Hypothalamus (tissue), 51 donors: ENCODE measurements at places on chromosomes 2 and 18.

DNA sequence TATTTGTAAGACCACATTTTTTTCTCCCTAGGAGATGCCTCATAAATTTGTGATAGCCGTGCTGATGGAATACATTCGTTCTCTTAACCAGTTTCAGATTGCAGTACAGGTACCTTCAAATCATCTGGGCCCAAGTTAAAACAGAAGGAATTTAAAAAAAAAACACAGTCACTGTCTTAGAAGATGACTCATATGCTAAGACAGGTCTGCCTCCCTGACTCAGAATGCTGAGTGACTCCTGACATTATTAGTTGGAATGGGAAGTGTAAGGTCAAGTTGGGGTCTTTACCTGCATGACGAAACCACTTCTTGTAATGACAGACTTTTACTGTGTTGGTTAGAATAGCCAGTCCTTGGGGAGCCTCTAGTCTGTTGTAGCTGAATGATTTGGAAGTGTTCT, 26.3 kb downstream of the RMC1 start:
- DNase-seq: no peak

DNA sequence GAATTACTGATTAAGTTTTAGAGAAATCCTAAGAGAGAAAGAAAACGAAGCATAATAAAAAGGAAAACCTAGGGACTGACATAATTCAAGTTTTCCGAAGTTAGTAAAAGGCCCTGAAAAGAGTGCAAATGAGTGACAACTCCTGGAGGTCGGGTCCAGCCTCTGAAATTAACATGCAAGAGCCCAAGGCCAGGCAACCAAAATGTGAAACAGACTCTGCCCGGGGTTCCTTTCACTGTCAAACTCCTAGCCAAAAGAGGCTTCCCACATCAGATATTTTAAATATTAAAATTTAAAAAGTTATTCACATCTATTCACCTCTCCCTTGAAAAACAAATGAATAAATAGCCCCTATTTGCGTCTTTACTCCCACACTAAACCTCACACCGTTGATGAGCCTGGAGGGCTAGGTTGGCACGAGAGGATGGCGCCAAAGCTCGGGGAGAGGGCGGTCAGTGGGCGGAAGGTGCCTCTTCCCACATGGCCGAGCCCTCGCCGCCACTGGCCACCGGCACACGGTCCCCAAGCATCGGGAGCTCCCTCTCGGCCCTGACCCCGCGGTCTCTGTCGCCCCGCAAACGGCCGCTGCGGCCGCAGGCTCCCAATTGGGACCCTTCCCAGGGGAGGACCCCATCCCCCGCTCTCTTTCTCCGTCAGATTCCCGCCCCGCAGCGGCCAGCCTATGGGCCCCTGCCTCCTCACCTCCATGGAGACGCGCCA, 630 bp downstream of the PPM1G start:
- no peak for DNase-seq

- no peak for DNase-seq
Measured at GRCh38 chr2:1360144-1360543, 53.1 kb upstream of the TPO start.

DNA sequence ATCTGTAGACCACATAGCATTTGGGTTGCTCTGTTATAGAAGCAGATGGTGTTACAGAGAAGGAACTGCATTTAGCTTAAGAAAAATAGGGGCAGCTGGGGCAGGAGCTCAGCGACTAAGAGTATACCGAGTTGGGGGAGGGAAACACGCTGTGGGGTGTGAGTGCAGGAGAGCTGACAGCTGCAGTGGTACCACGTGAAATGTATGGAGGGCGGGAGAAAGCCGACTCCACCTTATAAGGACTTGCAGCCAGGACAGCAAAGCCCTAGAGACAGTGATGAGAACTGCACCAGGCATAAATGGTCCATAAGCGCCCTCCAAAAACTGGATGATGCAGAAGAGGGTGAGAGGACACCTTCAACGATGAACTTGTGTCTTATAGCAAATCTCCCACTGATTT, 237.6 kb downstream of the PRKCE start:
- DNase-seq: no peak

DNA sequence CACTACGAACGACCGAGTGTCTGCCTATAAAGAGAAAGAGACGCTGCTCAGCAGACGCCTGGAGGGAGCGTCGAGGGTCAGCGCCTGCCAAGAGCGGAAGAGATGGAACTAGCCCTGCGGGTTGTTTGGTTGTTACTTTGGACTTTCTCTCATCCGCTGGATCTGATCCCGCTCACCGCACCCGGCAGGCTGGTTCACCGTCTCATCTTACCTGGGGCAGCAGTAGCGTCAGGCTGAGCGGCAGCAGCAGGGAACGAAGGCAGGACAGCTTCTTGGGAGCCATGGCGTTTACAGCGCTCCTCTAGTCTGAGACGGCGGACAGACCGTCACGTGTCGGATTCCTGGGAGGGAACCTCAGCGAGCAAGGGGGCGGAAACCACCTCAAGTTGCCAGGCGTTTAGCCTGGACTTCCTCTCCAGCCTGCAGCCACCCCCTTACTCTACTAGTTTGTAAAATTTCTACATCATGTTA, 1.9 kb downstream of the GLB1L start:
- no peak for DNase-seq

DNA sequence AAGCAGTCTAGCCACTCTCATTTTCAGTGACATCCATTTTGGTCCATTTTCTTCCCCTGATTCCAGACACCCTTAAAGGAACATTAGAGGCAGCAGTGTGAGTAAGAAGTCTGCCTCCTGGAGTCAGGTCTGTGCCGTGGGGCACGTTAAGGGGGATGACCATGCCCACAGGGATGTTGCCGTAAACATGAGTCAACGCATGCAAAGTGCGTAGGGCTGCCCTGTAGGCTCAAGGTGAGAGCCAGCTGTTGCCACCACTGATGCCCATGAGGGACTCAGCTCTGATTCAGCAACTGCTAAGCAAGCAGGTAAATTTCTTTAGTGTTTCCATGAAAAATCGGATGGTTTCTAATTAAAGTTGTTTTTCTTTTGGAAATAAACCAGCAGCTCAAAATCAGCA, 61.4 kb upstream of the TFCP2L1 start:
- no peak for DNase-seq

GRCh38 chr18:53527365-53527764, 697.1 kb downstream of the MBD2 start:
- DNase-seq: no peak

DNA sequence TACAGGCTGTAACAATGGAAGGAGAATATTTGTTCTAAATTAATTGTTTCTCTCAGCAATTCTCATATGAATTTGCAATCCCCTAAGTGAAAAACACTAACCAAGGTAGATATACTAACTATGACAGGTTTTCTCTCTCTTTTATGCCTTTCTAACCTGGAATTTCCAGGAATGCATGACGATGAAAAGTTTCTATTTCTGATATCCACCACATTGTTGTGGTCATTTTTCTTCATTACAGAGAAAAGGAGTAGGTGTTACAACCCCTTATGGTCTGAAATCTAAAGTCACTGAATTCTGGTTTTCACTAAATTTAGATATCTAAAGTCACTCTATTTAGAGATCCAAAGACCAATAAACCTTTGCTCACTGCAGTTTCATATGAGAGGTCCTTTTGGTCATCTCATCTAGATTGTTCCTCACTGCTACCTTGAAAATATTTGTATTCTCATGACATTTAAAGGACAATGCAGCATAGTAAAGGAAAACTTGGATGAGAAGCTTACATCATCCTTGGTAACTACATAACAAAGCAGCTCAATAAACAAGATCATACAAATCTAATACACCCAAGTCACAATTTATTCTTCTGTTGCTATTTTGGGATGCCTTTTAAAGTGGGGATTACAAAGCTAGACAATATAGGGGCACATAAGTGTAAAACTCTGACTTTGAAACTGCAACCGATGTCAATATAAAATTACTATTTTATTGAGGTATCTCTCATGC, 85.8 kb downstream of the TCF4 start:
- DNase-seq: no peak

- peak; percentile 11 for DNase-seq
Measured at GRCh38 chr2:147844697-147845410, at the start of gene ACVR2A. Gene ACVR2A, plus strand, starts transcription at chr2:147845029. Its CDS starts 124 bp downstream, at chr2:147845153.

DNA sequence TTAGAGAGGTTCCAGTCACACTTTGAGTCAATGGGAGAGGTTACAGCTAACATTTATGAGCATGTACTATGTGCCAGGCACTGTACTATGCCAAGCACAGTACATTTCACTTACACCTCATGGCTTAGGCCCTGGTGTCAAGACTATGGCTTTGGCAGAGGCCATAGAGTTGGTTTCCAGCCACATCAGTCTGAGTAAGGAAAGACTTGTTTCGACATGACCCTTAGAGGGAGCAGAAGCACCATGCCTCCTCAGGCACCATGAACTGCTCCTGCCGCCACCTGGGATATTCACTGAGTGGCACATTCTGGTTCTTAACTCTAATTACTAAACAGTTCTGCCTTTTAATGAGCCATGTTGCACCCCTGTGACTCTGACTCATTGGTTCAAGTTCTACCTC, 12.7 kb downstream of the DGUOK start:
- DNase-seq: no peak

DNA sequence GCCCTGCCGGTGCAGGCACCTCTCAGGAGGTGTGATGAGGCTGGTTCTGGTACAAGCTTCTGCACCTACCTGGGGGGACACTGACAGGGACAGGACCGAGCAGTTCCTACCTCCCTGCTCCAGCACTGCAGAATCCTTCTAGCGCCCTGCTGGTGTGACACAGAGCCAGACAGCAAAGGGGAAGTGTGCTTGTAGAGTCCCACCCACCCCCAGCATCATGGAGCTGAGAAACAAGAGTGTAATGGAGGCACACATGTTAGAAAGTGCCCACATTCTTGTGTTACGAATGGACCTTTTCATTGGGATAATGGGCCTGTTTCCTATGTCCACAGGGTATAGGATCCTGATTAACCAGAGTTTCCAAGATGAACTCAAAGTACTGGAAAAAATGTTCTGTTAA, 38.3 kb downstream of the OXER1 start:
- peak; percentile 1 for DNase-seq

- no peak for DNase-seq
Measured at GRCh38 chr2:202883987-202884675, 12.6 kb upstream of the ICA1L start.

- DNase-seq: no peak
Measured at GRCh38 chr2:137828624-137829023, 135.6 kb upstream of the HNMT start.

DNA sequence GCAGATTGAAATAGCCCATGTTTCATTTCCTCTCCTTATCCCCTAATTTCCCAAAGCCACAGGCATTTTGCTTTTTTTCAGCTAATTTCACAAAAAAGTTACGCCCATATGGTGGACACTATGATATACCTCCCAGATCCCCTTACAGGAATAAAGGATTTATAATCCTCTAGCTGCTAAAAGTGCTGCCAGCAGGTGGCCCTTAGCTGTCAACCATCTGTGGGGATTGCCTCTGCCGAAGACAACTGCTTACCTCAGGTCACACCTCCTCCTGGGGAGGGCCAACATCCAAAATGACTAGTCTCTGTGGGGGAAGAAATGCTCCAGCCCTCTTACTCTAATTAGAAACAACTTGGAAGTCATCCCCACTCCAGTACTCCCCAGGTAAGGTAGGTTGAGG, 61.0 kb upstream of the EPB41L3 start:
- no peak for DNase-seq

- no peak for DNase-seq
Measured at GRCh38 chr2:166127217-166128155, at the start of gene SCN1A. Gene SCN1A, minus strand, starts transcription at chr2:166128020. Its CDS starts 54,399 bp downstream, at chr2:166073621.

GRCh38 chr18:57015451-57015850, 131.4 kb upstream of the BOD1L2 start:
- no peak for DNase-seq

GRCh38 chr2:44927985-44928482, 13.5 kb upstream of the SIX3 start:
- DNase-seq: no peak

DNA sequence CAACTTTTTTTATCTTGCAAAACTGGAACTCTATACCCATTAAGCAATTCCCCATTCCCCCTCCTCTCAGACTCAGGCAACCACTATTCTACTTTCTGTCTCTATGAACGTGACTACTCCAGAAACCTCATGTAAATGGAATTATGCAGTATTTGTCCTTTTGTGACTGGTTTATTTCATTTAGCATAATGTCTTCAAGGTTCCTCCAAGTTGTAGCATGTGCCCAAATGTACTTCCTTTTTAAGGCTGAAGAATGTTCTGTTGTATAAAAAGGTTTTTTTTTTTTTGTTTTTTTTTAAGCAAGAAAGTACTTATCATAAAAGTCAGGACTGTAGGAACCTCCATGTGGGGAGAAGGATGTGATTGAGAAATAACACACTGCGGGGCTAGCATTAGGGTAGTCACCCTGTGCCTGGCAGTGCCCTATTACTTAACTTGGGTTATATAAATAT, 262.9 kb upstream of the FBXO11 start:
- no peak for DNase-seq

DNA sequence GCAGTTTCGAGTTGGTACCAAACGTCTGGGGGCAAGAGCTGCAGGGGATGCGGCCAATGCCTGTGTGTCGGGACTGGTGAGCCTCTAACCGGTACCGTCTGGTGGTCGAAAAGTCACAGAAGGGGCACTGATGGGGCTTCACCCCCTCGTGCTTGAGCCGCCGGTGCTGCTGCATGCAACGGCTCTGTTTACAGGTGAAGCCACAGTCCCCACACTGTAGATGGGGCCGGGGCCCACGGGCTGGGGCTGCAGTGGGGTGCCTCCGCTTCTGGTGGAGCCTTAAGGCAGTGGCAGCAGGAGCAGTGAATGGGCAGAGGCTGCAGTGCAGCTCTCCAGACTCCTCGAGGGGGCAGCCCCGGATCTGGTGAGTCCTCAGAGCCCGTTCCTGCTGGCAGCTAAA, 16.6 kb downstream of the ZNF142 start:
- no peak for DNase-seq

- no peak for DNase-seq
Measured at GRCh38 chr18:45957100-45957499, 10.0 kb downstream of the EPG5 start.
